ENCODE measurements at places on chromosomes 7 and 10.

DNA sequence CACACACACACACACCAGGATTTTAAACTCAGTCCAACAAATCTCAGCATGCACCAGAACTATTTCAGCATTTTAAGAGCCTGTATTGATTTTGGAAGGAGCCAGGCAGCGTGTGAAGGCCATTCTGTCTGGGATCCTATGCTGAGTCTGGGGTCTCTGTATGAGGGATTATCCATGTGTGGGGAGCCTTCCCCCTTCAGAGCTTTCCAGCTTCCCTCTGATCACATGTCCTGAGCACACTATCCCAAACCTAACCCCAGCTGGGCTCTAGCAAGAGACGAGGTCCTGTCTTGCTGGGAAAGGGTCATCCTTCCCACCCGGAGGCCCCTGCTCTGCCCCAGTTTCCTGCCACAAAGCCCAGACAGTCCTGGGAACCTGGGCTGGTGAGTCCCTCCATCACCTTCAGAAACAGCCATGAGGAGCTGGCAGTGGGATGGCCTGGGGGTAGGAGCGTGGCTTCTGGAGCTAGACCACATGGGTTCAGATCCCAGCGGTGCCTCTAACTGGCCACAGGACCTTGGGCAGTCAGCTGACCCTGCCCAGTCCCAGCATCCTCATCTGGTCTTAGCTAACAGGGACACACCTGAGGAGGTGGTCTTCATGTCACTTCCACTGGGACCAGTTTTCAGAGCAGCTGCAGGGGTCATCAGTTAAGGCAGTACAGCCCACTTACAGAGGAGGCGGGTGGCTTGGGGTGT is 79.6 kb upstream of the RET start:
- DNase-seq: no peak

GRCh38 chr7:139328375-139328774 is 12.8 kb upstream of the FMC1 start:
- no peak for DNase-seq

DNA sequence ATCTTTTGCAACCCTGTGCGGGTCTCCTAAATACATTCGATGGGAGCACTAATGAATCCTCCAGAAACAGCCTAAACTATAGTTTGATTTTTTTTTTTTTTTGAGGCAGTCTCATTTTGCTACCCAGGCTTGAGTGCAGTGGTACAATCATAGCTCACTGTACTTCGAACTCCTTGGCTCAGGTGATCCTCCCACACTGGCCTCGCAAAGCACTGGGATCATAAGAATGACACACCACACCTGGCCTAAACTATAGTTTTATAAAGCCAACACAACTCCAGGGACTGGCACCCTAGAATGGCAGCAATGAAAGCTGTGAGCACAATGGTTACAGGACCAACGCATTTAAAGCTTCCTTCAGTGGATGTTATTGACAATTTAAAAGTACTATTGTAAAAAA is 14.5 kb upstream of the JMJD1C start:
- no peak for DNase-seq

GRCh38 chr10:82692458-82692857 is 817.5 kb downstream of the NRG3 start:
- DNase-seq: no peak

DNA sequence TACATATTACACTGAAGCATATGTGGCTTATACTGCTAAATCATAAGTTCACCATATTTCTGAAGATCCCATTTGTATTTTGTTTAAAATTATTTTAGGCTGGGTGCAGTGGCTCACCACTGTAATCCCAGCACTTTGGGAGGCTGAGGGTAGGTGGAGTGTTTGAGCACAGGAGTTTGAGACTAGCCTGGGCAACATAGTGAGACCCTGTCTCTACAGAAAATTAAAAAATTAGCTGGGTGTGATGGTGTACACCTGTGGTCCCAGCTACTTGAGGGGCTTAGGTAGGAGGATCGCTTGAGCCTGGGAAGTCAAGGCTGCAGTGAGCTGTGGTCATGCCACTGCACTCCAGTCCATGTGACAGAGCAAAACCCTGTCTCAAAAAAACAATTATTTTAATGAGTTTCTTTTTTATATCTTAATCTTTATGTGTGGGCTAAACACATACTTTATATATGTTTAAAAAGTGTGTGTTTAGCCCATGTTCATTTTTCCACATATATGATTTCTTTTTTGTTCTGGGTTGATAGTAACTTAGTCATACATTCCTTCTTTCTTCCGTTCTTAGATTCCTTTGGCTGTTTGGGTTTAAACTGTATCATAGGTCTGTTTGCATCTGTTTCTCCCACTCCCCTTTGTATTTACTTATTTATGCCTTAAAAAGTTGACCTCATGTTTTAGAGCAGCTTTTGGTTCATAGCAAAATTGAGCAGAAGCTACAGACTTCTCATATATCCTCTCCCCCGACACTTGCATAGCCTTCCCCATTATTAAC is 33.5 kb downstream of the RSBN1L start:
- no peak for DNase-seq

DNA sequence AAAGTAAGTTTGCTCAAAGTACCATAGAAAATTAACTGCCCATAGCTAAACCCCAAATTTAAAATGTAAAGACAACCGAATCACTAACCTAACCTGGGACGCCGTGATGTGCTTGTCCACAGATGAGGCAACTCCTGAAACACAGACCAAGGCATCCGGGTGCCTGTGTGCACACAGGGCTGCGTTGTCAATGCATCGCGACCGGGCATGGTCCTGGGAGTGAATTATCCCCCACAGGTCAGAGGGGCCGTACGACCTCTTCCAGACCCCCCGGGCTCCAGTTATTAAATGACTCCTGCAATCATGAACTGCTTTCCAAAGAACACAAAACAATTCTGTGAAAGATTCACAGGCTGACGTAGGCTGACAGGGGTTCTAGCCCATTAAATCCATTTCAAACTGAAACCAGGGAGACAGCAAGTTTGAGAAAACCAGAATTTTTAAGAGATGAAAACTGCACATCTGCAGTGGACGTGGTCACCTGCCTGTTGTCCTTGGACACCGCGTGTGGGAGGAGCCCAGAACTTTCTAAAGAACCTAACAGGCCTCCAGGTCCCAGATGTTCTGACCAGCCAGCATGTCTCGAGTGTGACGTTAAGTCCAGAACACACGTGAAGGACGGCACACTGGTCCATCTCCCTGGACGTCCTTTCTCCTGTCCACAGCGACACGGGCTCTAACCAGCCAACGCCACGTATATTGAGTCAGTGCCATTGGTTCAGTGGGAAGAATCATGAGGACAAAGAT is 297.8 kb downstream of the DNAJB6 start:
- DNase-seq: no peak

- no peak for DNase-seq
Observed at GRCh38 chr7:112701456-112701855, 88.7 kb downstream of the TMEM168 start.

DNA sequence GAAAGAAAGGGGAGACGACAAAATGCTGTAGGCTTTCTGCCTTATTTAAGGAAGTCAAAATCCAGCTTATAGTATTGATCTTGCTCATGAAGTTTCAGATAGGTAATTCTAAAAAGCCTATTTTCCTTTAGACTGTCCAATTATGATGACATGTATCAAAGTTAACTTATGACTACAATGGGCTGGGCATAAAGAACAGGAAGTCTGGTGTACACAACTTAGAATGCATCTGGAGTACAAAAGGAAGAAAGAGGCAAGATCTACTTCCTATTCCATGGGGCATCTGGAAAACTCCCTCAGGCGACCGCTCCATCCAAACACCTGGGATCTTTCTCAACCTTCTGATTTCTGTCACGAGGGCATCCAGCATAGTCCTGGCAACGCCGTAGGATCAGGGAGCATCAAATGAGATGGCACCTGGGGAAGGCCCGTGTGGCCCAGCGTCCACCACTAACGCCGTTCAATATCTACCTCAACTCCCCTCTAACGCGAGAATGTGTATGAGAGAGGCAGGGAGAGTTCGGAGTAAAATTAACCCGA is 512 bp downstream of the FAM24B start:
- DNase-seq: peak; percentile 18

DNA sequence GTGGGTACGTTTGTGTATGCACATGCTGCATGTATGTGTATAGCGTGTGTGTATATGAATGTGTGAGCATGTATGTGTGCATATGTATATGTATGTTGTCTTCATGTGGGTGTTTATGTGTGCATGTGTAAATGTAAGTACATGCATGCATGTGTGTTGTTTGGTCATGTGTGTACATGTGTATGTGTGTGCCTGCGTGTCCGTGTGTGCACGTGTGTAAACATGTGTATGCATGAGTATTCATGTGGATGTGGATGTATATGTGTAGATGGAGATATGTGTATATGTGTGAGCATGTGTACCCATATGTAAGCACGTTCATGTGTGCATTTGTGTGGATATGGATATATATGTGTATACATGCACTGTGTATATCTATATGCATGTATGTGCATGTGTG is 5.5 kb upstream of the CFAP46 start:
- DNase-seq: no peak

DNA sequence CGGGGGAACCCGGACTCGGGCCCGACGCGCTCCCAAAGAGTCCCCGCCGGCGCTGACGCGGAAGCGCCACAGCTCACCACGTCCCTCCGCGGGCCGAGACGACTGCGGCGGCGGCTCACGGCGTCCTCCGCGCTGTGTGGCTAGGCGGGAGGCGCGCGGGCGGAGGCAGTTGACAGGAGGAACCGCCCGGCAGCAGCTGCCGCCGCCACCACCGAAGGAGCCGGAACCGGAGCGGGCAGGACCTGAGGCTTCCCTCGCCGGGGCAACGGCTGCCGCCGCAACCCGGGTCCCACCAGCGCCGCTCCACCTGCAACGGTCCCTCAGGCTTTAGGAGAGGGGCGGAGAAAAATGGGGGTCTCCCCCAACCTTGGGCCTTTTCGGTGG is 334 bp downstream of the ZNF800 start:
- peak; percentile 44 for DNase-seq

DNA sequence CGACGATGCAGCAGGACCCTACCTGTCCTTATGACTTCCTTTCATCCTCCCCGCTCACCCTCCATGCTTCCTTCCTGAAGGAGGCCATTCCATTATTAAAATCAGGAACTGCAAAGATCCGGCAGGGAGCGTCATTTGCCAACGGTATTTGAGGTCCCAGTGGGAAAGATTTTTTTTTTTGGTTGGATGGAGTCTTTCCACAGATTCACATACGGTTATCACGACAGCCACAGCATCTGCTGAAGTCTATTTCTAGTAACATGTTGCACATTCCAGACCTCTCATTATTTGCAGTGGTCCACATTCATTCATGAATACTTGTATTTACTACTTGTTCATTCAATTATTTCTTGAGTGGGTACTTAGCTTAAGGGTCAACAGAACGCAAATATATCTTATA is 94.7 kb upstream of the LYZL2 start:
- no peak for DNase-seq

DNA sequence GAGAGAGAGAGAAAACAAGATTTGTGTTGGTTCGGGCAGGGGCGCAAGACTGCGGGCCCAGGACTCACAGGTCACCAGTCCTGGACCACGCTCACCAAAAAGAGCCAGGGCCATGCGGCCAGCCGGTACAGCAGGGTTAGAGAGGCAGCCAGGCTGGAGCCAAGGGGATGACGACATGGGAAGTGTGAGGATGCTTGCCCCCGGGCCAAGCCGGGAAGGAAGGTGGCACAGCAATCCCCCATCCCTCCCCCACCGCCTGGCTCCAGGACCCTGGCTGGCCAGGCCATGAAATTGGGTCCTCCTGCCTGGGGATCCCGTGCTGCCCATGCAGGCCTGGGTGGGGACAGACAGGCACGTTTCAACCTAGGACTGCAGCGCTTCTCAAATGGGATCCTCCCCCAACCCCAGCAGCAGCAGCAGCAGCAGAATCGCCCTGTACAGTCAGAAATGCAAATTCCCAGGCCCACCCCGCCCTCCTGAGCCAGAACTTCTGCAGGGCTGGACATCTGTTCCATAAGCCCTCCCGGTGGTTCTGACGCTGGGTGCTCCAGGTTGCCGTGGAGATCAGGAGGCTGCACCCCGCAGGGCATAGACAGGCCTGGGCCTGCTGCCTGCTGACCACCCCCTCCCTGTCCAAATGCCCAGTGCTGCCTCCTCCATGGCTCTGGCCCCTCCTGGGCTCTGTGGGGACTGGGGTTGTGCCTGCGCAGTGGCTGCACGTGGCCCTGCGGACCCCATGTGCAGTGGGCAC is 35.0 kb downstream of the YKT6 start:
- no peak for DNase-seq

GRCh38 chr7:95723583-95724180 is 48.7 kb upstream of the DYNC1I1 start:
- peak; percentile 10 for DNase-seq

DNA sequence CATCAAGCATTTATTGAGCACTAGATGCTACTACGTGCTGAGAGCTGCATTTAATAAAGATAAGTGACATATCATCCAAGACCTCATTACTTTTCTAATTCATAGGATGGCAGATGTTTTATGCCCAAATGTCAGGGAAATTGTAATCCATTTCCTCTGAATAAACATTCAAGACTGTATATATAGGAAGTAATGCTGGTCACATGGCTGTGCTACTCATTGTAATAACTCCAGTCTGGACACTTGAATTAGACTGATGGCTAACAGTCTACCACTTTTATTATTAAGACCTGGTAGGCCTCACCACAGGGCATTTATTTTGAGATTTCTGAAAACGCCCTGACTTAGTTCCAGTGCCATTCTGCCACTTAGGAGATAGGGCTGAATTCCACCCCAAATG is 36.6 kb downstream of the PIK3AP1 start:
- DNase-seq: no peak

- no peak for DNase-seq
Observed at GRCh38 chr7:139741789-139742344, 35.9 kb downstream of the HIPK2 start.

- DNase-seq: no peak
Observed at GRCh38 chr7:148903504-148903903, 19.4 kb upstream of the EZH2 start.

GRCh38 chr10:100612601-100613595 is 77.2 kb downstream of the HIF1AN start:
- DNase-seq: no peak

- peak; percentile 29 for DNase-seq
Observed at GRCh38 chr10:106931159-106931852, 233.2 kb downstream of the SORCS1 start.

- DNase-seq: peak; percentile 91
Observed at GRCh38 chr7:77351539-77352004, 64.6 kb downstream of the GSAP start.

DNA sequence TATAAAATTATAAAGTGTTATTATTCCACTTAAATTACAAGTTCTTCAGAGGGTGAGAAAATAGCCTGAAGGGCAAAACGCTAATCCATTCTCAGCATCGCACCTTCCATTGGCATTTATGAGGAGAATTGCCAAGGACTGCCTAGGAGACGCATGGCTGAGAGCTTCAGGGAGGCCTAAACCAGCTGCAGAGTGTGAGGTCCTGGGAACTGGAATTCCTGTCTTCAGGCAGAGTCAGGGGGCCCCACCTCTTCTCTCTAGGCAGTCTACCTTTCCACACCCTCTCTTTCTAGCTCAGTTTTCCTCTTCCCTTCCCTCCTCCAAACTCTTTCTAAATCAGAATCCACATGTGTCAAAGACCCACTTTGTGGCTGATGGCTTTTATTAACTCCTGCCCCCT is 35.3 kb downstream of the LRRC72 start:
- no peak for DNase-seq
